ENCODE measurements at places on chromosomes 5 and 9.

- no peak overlapping the region for H3K4me3 ChIP-seq
- H3K4me1 ChIP-seq: peaks cover 25% of the 10 kb centered on the region
- no peak for DNase-seq
- H3K27me3 ChIP-seq: no peaks in the 10 kb centered on the region
- no peak overlapping the region for H3K27ac ChIP-seq
Observed at GRCh38 chr5:109254511-109254910, 155.3 kb downstream of the PJA2 start.

- H3K4me3 ChIP-seq: no peak overlapping the region
- H3K27me3 ChIP-seq: peaks cover 78% of the 10 kb centered on the region
- no peaks in the 10 kb centered on the region for H3K36me3 ChIP-seq
Observed at GRCh38 chr5:135913713-135914626, 18.3 kb upstream of the IL9 start.

DNA sequence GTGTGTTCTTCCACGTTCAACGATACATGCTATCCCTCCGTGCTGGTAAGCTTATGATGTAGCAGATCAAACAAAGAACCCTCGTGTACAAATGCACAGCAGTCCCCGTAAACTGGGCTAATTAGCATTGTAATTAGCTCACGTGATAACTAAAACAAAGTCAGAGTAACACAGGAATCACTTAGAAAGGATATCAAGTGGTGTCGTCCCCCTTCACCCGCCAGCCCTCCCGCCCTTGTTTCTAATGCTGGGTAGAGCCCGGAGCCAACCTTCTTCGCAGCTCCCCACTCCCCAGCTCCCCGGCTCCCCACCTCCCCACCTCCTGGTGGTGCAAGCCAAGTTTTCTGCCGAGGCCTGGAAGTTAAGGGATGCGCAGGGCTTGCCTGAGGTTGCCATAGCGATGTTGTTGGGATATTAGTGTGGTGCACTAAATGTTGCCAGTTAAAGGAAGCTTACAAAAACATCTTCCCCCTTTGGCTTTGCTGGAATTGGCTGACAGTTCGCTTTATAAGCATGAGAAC lies 357.9 kb upstream of the CCNH start:
- peak; percentile 39 for DNase-seq
- no peak overlapping the region for H3K4me3 ChIP-seq
- peaks cover 18% of the 10 kb centered on the region for H3K27me3 ChIP-seq
- no peaks in the 10 kb centered on the region for H3K4me1 ChIP-seq

DNA sequence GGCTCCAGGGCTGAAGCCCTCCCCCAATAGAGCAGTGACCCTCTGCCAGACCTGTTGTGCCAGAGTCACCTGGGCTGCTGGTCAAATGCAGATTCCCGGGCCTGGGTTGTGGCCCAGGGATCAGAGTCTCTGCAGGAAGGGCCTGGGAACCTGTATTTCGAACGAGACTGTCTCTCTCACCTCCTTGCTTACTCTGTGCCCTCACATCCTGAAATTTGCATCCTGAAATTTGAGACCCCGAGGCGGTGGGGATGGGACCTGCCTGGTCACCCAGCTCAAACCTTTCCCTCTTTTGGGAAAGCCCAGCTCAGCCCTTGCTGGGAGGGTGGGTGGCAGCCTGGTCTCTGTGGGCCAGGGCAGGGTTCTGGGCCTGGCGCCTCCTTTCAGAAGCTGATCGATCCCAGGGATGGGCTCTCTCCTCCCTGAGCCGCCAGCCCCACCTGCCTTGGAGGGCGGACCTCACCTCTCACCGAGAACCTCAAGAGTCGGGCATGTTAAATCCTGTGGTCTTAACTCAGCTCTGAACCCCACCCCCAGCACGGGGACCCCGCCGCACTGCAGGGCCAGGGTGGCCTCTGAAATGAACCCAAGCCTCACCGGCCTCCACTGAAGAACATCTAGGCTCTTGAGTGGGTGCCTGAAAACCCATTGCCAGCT lies 44.0 kb upstream of the IER5L start:
- no peaks in the 10 kb centered on the region for H3K27me3 ChIP-seq
- H3K27ac ChIP-seq: no peak overlapping the region
- H3K4me1 ChIP-seq: peaks cover 21% of the 10 kb centered on the region
- no peaks in the 10 kb centered on the region for H3K36me3 ChIP-seq

- H3K36me3 ChIP-seq: no peaks in the 10 kb centered on the region
- no peak for DNase-seq
- H3K27ac ChIP-seq: peak overlapping the region; percentile 96
- H3K27me3 ChIP-seq: no peaks in the 10 kb centered on the region
Observed at GRCh38 chr5:113293975-113294310, 140.8 kb downstream of the TSSK1B start.

Data from chondrocyte (in vitro differentiated cells).